ENCODE measurements at places on chromosomes 7 and 10. TPM values are rescaled to one million over a fixed set of nuclear protein-coding genes. Genes with fewer than 3 reads are reported as not detected.

The MOGAT3 gene
- total RNA-seq, result not detected

DNA sequence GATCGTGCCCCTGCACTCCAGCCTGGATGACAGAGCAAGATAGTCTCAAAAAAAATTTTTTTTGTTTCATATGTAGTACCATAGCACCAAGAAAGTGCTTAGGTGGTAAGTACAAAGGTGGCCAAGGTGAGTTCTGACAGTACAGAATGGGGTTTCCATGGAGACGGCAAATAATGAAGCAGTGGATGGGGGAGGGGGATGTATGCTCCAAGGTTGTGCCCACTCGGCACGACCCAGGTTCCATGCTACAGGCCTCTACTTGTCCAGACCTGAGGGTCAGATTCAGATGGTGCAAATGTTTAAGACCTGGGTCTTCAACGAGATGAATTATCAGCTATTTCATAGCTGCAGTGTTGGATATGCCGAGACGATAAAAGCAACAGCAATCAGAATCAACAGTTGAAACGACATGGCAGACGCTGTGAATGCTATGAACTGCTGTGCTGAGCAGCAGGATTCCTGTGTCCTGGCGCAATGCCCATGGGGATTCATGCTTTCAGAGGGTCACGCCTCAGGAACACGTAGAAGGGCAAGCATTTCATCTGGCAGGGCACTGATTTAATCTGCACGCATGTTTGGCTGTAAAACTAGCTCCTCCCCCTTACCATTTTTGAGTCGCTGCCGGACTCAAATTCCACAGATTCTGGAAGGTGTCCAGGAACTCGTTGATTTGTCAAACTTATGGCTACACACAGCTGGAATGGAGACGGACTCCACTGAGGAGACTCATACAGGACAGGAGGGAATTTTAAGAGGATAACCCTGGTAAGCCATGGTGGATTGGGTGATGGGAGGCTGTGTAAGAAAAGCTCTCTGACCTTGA, 256.5 kb downstream of the FRMD4A start:
- DNase-seq, result peak; percentile 27
- no peak overlapping the region for H3K27ac ChIP-seq
- H3K36me3 ChIP-seq, result no peaks in the 10 kb centered on the region
- H3K4me1 ChIP-seq, result no peaks in the 10 kb centered on the region

The TET1 gene
- total RNA-seq, result 3.9 TPM

The SPDYE2B gene
- not detected for total RNA-seq

DNA sequence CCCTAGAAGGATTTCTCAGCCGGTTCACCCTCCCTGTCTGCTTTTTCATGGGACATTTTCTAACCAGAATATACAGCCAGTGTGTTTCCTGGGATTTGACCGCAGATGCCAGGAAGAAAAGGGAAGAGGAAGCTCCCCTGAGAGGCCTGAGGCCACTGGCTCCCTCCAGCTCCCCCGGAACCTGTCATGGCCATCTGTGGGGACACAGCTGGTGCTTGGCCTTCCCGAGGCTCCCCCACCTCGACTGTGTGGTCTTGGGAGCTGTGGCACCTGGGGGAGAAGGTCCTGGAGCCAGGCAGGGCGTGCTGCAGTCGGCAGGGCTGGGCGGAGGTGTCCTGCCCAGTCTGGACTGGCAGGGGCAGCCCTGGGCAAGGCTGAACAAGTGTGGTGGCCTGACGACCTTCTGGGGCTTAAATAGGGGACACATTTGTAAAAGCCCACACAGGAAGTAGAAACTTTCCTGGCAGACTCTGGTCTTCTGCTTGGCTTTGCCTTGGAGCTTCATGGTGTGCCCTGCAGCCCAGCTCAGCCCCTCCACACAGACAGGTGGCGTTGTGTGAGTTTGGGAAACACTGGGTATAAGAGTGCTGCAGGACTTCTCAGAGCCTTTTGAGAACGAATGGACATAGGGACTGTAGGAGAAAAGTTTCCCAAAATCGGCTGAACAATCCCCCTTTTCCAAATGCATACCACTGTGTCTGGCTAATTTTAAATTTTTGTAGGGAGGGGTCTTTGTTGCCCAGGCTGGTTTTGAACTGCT, 6.8 kb downstream of the BRI3 start:
- H3K36me3 ChIP-seq, result peaks cover 54% of the 10 kb centered on the region
- H3K27ac ChIP-seq, result peak overlapping the region; percentile 6
- DNase-seq, result no peak
- peaks cover 44% of the 10 kb centered on the region for H3K4me1 ChIP-seq
- H3K4me3 ChIP-seq, result no peak overlapping the region

GRCh38 chr10:86070278-86070677, 296.3 kb downstream of the GRID1 start:
- no peak for DNase-seq
- H3K27me3 ChIP-seq, result no peaks in the 10 kb centered on the region
- H3K4me3 ChIP-seq, result no peak overlapping the region
- H3K36me3 ChIP-seq, result no peaks in the 10 kb centered on the region
- H3K4me1 ChIP-seq, result no peaks in the 10 kb centered on the region

DNA sequence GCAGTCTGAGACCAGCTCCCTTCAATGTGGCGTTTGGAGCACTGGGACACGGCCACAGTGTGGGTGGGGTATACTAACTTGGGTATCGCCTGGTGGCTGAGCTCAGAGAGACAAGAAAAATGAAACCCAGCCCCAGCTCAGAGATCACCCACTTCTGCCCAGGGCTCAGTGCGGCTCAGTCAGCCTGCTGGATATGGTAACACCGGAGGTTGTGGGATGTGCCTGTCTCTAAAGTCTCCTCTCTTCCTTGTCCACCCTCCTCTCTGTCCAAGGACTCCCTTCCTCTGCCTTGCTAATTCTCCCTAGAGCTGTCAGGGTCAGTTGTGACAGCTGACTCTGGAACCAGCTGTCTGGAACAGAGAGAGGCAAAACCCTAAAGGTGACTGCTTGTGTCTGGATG, 149.1 kb downstream of the PTPN20 start:
- DNase-seq, result no peak
- H3K27ac ChIP-seq, result no peak overlapping the region
- H3K27me3 ChIP-seq, result no peaks in the 10 kb centered on the region
- no peaks in the 10 kb centered on the region for H3K36me3 ChIP-seq
- H3K4me1 ChIP-seq, result no peaks in the 10 kb centered on the region
- no peak overlapping the region for H3K4me3 ChIP-seq

- no peaks in the 10 kb centered on the region for H3K27me3 ChIP-seq
- no peak overlapping the region for H3K27ac ChIP-seq
- no peak overlapping the region for H3K4me3 ChIP-seq
These were observed 252.6 kb downstream of the DOCK4 start for GRCh38 chr7:111953611-111954010.

GRCh38 chr10:79400146-79401004, 45.0 kb downstream of the ZCCHC24 start:
- no peaks in the 10 kb centered on the region for H3K36me3 ChIP-seq
- H3K27me3 ChIP-seq, result no peaks in the 10 kb centered on the region
- H3K27ac ChIP-seq, result peak overlapping the region; percentile 87
- DNase-seq, result no peak

GRCh38 chr10:1635340-1635739, 102.0 kb downstream of the ADARB2 start:
- DNase-seq, result no peak
- H3K27ac ChIP-seq, result no peak overlapping the region
- no peaks in the 10 kb centered on the region for H3K36me3 ChIP-seq
- H3K4me3 ChIP-seq, result no peak overlapping the region

DNA sequence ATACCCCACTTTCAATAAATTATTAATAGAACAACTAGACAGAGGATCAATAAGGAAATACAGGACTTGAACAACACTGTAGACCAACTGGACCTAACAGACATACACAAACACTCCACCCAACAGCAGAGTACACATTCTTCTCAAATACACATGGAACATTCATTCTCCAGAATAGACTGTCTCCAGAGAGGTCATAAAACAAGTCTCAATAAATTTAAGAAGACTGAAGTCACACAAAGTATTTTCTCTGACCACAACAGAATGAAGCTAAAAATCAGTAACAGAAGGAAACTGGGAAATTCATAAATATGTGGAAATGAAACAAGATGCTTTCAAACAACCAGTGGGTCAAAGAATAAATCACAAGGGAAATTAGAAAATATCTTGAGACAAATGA, 119.8 kb downstream of the SMURF1 start:
- peak; percentile 9 for DNase-seq
- peak overlapping the region; percentile 4 for H3K27ac ChIP-seq
- no peaks in the 10 kb centered on the region for H3K27me3 ChIP-seq
- H3K4me3 ChIP-seq, result no peak overlapping the region
- peaks cover 3% of the 10 kb centered on the region for H3K4me1 ChIP-seq
- peaks cover 12% of the 10 kb centered on the region for H3K36me3 ChIP-seq

DNA sequence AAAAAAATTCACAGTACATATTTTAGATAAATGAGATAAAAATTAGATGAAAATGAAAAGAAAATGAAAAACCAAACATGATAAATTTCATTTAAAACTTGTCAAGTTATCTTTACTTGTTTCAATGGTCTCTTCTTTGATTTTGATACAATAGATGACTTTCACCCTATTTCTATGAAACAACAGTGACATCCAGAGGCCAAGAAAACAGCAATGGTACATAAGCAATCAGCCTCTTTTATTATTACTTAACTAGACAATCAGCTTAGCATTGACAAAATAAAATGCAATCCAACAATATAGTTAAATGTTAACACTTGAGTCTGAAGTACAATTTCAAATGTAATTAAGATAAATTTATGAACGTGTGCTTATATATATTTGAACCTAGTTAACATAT, 74.8 kb upstream of the GPR37 start:
- no peak overlapping the region for H3K4me3 ChIP-seq

The PILRB gene
- 67.2 TPM for total RNA-seq

DNA sequence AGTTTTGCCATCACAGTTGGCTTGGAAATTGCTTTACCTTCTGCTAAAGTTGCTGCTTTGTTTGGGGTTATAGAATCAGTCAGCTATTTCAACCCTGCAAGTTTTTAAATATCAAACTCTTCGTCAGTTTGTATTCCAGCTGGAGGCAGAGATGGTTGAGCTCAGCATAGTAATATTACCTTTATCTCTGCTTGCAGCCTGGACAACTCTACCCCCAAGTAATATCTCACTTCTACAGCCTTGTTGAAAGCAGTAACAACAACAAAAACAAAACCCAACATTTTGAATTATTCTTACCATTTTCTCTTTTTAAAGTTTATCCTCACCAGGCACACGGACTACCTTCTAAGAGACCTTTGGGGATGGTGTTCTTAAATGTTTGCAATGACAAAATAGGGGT, 239.1 kb upstream of the PHF14 start:
- H3K27ac ChIP-seq, result no peak overlapping the region
- no peaks in the 10 kb centered on the region for H3K36me3 ChIP-seq
- no peak for DNase-seq
- no peak overlapping the region for H3K4me3 ChIP-seq
- H3K4me1 ChIP-seq, result no peaks in the 10 kb centered on the region

The ELMO1 gene
- total RNA-seq, result 40.8 TPM

GRCh38 chr7:92794831-92795230, 41.5 kb downstream of the CDK6 start:
- H3K4me3 ChIP-seq, result no peak overlapping the region
- H3K27me3 ChIP-seq, result no peaks in the 10 kb centered on the region
- no peak for DNase-seq
- no peaks in the 10 kb centered on the region for H3K36me3 ChIP-seq

- no peaks in the 10 kb centered on the region for H3K27me3 ChIP-seq
- no peak overlapping the region for H3K4me3 ChIP-seq
- no peak overlapping the region for H3K27ac ChIP-seq
- H3K4me1 ChIP-seq, result no peaks in the 10 kb centered on the region
- no peak for DNase-seq
- peaks cover 4% of the 10 kb centered on the region for H3K36me3 ChIP-seq
These were observed 27.2 kb downstream of the C1GALT1 start for GRCh38 chr7:7209412-7210050.

- H3K36me3 ChIP-seq, result no peaks in the 10 kb centered on the region
- peaks cover 44% of the 10 kb centered on the region for H3K4me1 ChIP-seq
- DNase-seq, result no peak
- no peak overlapping the region for H3K4me3 ChIP-seq
- no peaks in the 10 kb centered on the region for H3K27me3 ChIP-seq
These were observed 292.5 kb downstream of the CCDC3 start for GRCh38 chr10:12709000-12709401.

The OR2A1 gene
- total RNA-seq, result not detected

- no peak overlapping the region for H3K4me3 ChIP-seq
- no peaks in the 10 kb centered on the region for H3K27me3 ChIP-seq
- no peak for DNase-seq
- H3K36me3 ChIP-seq, result peaks cover 65% of the 10 kb centered on the region
These were observed 20.0 kb downstream of the LAMB1 start for GRCh38 chr7:107982918-107983389.

The ANXA7 gene
- 63.2 TPM for total RNA-seq

The GPR37 gene
- not detected for total RNA-seq

The LSM5 gene
- 20.5 TPM for total RNA-seq

GRCh38 chr7:18320422-18320821, 175.1 kb upstream of the HDAC9 start:
- H3K4me1 ChIP-seq, result no peaks in the 10 kb centered on the region
- H3K4me3 ChIP-seq, result no peak overlapping the region
- H3K36me3 ChIP-seq, result no peaks in the 10 kb centered on the region
- no peaks in the 10 kb centered on the region for H3K27me3 ChIP-seq
- no peak overlapping the region for H3K27ac ChIP-seq
- no peak for DNase-seq

DNA sequence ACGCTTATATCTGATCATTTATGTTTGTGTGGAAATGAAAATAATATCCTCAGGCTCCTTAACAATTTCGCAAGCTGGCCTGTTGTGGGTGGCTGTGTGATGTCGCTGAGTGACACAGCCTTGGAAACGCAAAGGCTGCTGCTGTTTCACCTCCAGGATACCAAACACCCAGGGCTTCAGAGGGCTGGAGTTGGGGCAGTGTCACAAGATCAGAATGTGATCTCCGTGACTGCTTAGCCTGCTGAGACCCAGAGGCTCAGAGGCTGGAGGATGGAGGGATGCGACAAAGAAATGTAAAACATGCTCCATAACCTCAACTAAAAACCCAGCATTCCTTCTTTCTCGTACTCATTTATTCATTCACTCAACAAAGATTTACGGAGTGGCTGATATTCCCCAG, 37.2 kb upstream of the BMPER start:
- no peak overlapping the region for H3K27ac ChIP-seq
- H3K4me3 ChIP-seq, result no peak overlapping the region
- no peaks in the 10 kb centered on the region for H3K27me3 ChIP-seq
- no peaks in the 10 kb centered on the region for H3K4me1 ChIP-seq

DNA sequence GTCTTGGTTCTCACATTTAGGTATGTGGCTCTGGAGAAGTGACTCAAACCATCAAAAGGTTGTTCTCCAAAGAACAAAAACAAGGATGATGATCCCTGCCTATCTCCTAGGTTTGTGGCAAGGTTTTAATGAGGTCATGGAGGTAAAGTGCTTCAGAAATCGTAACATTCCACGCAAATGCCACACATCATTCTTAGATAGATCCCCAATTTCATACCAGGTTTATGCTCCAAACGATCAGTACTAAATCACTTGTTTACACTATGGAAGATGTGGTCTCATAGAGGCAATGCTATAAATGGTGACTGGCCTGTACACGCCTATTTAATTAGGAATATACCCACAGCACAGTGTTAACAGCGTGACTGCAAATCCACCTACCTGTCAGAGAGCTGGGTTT, 66.6 kb downstream of the MINDY3 start:
- H3K36me3 ChIP-seq, result no peaks in the 10 kb centered on the region
- peaks cover 44% of the 10 kb centered on the region for H3K4me1 ChIP-seq
- H3K27me3 ChIP-seq, result no peaks in the 10 kb centered on the region
- H3K27ac ChIP-seq, result peak overlapping the region; percentile 85
- H3K4me3 ChIP-seq, result no peak overlapping the region
- DNase-seq, result no peak

The PDE6C gene
- not detected for total RNA-seq

- peaks cover 19% of the 10 kb centered on the region for H3K4me1 ChIP-seq
- no peak for DNase-seq
- H3K27ac ChIP-seq, result peak overlapping the region; percentile 93
- H3K4me3 ChIP-seq, result peak overlapping the region; percentile 42
- peaks cover 14% of the 10 kb centered on the region for H3K36me3 ChIP-seq
These were observed 6.5 kb downstream of the ARPC1B start for GRCh38 chr7:99380823-99381663.

All from ascending aorta (tissue), 2 donors.